ENCODE measurements at places on chromosomes 2 and 18. TPM values are rescaled to one million over a fixed set of nuclear protein-coding genes. Genes with fewer than 3 reads are reported as not detected.

The ITPRIPL1 gene
- 0.92 TPM for polyA plus RNA-seq

The TFCP2L1 gene
- under 0.01 TPM for polyA plus RNA-seq

The GREB1 gene
- 1.4 TPM for polyA plus RNA-seq

The MC2R gene
- not detected for polyA plus RNA-seq

DNA sequence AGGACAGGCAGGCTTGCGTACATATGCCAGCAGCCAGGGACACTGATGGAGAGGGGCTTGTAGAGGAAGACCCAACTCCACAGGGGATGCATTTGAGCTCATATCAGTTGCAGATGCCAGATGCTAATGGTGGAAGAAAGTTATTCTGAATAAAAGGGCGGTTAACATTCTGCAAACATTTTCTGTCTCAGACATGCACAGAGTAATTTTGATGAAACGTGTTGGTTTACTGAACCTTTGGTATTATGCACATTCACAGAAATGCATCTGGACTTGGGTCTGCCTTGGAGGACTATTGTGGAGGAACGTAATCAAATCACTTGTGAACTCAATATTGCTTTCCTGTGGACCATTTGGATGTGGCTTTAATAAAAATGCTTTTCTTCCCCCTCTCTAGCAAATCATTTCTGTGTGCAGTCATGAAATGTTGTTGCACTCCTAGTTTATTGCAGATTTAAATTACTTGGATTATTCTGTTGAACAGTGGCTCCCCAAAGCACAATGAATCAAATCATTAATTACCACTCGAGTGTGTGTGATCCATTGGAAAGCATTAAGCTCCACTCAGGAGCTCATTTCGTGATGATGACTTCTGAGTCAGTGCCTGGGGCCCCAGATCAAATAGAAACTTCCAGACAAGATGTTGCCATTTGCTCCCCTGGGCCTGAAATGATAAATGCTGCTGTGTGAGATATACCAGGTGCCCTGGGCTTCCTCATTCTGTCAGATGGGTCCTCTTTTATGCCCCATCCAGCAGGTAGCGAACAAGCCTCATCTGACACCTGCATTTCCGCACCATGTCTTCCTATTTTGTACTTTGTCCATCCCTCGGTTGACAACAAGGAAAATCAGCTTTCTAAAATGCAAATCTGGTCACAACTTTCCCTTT lies 697.0 kb upstream of the HS6ST1 start:
- no peak for DNase-seq

- no peak for DNase-seq
Measured at GRCh38 chr2:70991142-70991541, 3.5 kb downstream of the TEX261 start.

GRCh38 chr2:28507796-28508764 lies 12.2 kb downstream of the PLB1 start:
- DNase-seq: peak; percentile 87

DNA sequence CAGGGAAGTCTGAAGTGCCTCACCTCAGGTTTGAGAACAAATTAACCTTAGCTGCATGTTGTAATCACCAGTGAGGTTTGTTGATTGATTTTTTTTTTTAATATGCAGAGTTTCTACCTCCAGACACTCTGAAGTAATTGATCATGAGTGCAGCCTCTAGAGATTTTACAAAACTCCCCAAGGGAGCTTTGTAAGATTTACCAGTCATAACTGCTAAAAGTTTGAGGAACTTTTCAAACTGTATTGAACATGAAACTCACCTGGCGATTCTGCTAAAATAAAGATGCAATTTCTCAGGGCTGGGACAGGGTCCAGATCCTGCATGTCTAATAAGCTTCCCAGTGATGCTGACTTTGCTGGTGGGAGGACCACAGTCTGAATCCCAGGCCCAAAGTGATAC lies 339.6 kb upstream of the DCC start:
- no peak for DNase-seq

DNA sequence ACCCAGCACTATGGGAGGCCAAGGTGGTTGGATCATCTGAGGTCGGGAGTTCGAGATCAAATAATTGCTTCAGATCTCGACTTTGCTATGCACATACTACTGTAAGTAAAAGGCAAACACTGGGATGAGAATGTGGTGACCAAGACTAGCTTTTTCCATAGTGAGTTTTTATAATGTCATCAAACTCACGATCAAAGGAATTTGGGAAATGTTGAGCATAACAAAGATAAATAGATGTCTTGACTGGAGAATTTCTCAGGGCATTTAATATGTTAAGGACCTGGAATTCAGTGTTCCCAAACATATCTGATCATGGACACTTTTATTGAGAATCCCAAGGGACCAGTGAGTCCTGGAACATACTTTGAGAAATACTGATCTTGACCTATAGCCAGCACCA lies 205.6 kb downstream of the ARHGAP15 start:
- no peak for DNase-seq

- no peak for DNase-seq
Measured at GRCh38 chr2:190062601-190063000, at the start of gene MSTN. Gene MSTN, minus strand, starts transcription at chr2:190062729. Its CDS starts 133 bp downstream, at chr2:190062596.

- DNase-seq: no peak
Measured at GRCh38 chr2:241224018-241224850, 35.8 kb downstream of the ANO7 start.

DNA sequence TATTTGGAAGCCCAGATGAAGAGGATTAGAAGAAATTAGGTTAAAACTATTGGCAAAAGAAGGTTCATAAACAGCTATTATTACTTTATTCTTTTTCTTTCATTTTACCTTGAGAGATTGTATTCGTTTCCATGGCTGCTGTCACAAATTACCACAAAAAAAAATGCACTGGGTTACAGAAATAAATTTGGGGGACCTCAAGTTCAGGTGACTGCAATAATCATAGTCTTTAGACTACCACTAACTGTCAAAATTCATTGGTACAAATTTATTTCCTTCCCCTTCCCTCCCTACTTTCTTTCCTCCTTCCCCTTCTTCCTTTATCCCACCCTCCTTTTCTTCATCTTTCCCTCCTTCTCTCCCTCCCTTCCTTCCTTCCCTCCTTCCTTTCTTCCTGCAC lies 217.8 kb upstream of the PIK3C3 start:
- no peak for DNase-seq

- DNase-seq: no peak
Measured at GRCh38 chr2:12032975-12033374, 286.5 kb downstream of the LPIN1 start.

GRCh38 chr18:22705328-22705727 lies 227.8 kb upstream of the RBBP8 start:
- no peak for DNase-seq

DNA sequence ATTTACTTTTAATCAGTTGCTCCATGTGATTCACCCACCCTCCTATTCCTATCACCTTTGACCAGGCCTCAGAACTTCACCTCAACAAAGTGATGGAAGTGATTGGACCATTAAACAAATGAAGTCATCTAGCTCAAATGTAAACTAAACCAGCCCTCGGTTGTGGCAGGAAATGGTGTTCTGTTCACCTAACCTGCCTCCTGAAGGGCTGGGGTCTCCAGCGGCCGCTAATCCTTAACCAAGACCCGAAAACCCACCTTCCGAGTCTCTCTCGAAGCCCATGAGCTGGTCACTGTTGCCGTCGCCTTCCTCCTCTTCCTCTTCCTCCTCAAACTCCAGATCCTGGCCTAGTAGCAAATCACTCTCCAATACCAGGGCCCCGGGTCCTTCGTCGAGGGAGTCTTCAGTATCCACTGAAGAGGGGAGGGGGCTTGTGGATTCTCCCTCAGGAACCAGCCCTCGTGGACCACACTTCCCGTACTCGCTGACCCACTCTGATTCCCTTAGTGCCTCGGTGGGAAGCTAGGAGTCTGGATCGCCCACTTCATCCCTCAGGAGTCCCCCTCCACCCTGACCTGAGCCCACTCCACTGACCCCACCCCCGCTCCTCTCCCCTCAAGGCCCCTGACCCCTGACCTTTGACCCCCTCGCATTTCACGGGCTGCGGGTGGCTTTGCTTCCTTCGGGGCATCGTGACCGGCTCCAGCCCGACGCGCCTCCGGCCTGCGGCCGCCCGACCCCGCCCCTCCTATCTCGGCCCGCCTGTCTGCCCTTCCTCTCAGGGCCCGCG lies 503 bp downstream of the ZNF513 start:
- peak; percentile 81 for DNase-seq

DNA sequence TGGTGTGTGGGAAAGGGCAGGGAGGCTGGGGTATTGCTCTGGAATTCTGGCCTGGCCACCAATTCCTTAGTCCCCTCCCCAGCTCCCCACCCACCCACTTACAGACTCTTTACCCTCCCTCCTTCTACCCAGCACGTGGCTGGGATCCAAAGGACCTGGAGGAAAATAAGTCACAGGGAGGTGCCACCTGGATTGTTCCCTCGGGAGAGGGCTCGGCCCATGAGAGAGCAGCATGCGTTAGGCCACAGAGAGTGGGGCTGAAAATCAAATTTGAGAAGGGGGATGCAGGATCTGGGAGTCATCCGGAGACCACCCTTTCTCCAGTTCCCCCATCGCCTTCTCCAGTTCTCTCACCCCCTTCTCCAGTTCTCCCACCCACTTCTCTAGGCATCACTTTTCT lies 3.0 kb downstream of the ASPRV1 start:
- no peak for DNase-seq

DNA sequence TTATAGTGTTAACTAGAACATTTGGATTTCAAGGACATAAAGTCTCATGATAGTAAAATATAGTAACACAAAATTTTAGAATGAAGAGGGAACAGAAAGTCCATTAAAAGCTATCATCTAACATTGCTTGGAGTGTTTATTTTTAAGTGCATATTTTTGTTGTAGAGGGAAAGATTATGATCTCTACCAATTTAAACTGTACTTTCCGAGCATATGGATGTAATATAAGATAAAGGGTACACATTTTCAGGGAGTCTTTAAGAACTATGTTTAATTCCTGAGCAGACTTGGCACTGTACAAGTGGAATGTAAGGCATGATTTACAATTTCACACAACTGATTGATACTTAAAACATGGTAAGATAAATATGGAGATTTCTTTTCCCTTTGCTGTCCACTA lies 34.2 kb upstream of the ZNF804A start:
- DNase-seq: no peak

GRCh38 chr2:235806986-235807750 lies 313.3 kb downstream of the AGAP1 start:
- no peak for DNase-seq

GRCh38 chr2:80926168-80926567 lies 621.6 kb upstream of the LRRTM1 start:
- DNase-seq: no peak

- DNase-seq: no peak
Measured at GRCh38 chr2:228600265-228600664, 418.8 kb upstream of the SPHKAP start.

All from small intestine (tissue), 16 donors.